ENCODE measurements at places on chromosomes 4 and X. TPM values are rescaled to one million over a fixed set of nuclear protein-coding genes. Genes with fewer than 3 reads are reported as not detected.
A peak's percentile ranks its signal among the peaks of the same experiment; 100 is the strongest.

- no peak for DNase-seq
These were observed 5.1 kb downstream of the GRIPAP1 start for GRCh38 chrX:48996969-48997368.

DNA sequence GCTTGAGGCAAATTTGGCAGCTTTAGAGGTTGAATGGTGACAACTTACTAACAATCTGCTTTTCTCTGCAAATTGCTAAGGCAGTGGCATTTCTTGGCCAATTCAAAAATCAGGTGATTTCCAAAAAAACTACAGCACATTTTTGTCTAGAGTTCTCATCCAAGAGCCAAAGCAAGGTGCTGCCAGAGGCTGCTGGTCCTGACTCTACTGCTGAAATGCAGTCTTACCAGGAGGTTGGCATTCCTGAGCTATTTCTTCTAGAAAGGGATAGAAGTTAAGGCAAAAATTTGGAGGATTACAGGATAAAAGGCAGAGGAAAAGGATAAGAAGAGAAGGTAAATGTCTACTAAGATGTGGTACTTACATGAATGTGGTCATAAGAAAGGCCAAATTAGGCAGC is 75.6 kb downstream of the COX18 start:
- DNase-seq, result no peak

- no peak for DNase-seq
These were observed 20.3 kb upstream of the HGFAC start for GRCh38 chr4:3421470-3421869.

GRCh38 chr4:21948347-21949072 is at the start of gene KCNIP4:
Gene KCNIP4 (minus strand): TSS chr4:21948772.
- no peak for DNase-seq

- DNase-seq, result no peak
These were observed 171.1 kb downstream of the PDGFC start for GRCh38 chr4:156800463-156800862.

DNA sequence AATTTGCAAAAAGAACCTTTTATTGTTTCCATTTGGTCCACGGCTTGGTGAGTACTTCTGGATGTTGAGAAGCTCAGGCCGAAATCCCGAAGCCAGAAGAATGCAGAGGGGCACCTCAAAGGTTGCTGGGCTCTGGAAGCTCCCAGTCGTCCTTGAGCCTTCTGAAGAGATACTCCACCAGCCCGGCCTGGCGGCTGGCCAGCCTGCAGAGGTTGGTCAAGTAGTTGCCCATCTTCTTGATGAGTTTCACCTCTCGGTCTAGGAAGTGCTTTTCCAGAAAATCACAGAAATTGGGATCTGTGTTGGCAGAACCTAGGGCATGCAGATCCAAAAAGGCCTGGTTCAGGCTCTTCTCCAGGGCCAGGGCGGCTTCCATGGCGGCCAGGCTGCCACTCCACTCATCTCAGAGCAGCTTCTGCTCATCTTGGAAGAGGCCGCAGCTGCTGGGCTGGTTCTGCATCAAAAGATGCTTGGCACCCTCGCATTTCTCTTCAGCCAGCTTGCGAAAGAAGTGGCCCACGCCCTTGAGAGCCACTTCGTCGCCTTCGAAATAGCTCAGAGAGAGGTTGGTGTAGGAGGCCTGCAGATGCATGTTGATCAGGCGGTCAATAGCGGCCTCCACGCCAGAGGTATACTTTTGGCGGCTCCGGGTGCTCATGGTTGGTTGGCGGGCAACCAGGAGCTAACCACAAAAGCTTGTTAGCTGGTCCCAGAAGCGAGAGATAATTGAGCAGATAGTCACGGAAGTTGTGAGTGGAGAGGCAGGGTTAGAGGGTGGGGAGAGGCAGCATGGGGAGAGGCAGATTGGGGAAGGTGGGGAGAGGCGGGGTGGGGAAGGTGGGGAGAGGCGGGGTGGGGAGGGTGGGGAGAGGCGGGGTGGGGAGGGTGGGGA is 76.5 kb upstream of the TSPAN7 start:
- peak; percentile 43 for DNase-seq

DNA sequence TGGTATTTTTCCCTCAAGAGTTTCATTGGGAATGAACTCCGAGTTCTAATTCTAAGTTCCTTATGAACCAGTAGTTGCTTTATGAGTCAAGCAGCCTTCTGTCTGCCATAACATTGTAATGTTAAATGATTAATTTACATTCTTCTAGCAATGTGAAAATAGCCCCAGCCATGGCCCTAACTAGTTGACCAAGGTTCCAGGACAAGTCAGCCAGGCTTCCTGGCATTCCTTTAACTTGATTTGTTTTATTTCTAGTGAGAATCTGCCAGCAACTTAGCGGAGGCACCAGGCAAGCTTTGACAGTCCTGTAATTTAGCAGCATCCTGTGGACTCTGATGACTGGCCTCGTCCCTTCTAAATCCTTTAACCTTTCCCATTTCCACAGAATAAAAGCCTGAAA is 69.0 kb downstream of the GLRA2 start:
- DNase-seq, result no peak

DNA sequence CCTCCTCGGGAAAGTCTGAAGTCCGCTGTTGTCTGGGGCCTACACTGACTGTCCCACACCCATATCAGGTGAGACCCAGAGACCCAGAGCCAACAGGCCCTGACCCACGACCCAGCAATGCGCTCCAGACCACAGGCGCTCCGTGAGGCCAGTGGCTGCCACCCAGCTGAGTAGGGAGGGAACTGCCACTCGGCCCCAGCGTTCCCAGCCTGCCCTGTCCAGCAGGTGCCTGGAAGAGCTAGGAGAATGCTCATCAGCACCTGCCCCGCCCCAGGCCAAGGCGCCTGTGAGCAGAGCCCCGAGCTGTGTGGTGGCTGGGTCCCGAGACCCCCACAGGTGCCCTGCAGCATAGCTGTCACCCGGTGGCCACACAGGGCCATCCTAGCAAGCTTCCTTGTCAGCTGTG is 2.7 kb downstream of the SPON2 start:
- DNase-seq, result peak; percentile 57

- DNase-seq, result no peak
These were observed 33.6 kb upstream of the ZCCHC13 start for GRCh38 chrX:74270393-74270792.

- no peak for DNase-seq
These were observed 116.8 kb downstream of the TENT5D start for GRCh38 chrX:80537096-80537495.

GRCh38 chr4:108117418-108118182 is 51.1 kb downstream of the LEF1 start:
- DNase-seq, result no peak

DNA sequence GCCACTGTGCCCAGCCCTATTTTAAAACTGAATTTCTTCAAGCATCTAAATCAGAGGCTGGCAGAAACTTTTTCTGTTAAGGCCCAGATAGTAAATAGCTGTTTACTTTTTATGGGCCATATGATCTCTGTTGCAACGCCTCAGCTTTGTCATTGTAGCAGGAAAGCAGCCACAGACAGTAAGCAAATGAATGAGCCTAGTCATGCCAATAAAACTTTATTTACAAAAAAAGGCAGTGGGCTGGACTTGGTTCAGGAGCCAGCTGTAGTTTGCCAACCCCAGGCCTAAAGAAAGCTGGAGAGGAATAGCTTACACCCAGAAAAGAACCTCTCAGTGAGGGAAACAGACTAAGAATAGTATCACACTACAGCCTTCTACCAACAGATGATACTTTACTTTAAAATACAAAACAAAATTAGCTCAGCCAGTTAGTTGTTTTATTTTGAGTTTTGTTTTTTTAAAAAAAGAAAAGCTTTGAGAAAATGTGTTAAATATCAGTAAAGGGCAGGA is 25.5 kb downstream of the CHST7 start:
- no peak for DNase-seq

GRCh38 chr4:99652596-99653436 is 4.8 kb downstream of the C4orf54 start:
- no peak for DNase-seq

DNA sequence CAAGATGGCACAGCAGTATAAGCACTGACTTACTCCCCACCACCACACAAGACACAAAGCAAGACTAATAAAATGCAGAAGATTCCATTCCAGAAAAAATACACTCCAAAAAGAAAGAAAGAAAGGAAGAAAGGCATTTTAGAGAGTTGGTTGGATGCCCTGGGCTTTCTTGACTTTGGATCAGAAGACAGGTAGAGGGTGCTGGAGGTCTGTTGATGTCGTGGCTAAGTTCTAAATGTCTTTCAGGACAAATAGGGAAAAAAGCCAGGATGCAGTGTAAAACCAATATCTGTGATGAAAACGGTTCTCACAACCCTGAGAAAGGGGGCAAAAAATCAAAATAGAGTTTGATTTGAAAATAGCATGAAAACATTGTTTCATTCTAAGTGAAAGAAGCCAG is 555.2 kb upstream of the PRKX start:
- no peak for DNase-seq

- DNase-seq, result peak; percentile 88
These were observed 6.5 kb upstream of the RNF4 start for GRCh38 chr4:2462218-2462991.

DNA sequence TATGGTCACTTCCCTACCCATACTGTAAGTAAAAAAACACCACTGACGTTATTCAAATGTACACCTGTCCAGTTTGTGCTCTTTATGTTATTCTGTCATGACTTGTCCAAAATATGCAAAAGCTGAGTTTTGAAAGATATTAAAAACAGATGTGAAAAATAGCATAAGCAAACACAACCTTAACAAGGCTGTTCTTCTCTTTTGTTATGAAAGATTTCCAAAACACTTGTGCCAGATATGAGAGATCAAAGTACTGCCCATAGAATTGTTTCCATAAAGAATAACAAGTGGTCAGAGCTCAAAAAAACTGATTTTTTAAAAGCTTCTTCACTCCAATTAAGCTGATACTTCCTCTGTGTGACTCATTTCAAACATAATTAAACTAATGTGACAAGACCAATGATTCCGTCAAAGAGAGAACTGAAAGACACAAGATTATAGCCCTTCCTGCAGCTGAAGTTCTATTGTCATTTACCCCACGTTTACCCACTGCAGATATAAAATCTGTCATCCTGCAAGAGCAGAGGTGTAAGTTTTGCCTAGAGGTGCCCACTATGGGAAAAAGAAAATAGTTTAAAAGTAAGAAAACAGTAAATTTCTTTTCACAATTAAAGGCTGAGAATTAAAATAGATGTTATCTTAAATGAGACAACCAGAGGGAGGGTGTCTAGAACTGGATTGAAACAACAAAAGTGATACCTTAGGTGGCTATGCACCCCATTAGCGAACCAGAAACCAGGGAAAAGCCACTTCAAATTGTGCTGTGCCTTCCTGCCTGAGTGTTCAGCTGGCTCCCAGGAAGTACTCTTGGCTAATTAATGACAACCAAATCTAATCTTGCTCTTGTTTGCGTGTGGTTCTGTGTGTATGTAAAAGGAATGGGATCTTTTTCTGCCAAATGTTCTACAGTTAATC is 30.1 kb downstream of the RASSF6 start:
- DNase-seq, result no peak

DNA sequence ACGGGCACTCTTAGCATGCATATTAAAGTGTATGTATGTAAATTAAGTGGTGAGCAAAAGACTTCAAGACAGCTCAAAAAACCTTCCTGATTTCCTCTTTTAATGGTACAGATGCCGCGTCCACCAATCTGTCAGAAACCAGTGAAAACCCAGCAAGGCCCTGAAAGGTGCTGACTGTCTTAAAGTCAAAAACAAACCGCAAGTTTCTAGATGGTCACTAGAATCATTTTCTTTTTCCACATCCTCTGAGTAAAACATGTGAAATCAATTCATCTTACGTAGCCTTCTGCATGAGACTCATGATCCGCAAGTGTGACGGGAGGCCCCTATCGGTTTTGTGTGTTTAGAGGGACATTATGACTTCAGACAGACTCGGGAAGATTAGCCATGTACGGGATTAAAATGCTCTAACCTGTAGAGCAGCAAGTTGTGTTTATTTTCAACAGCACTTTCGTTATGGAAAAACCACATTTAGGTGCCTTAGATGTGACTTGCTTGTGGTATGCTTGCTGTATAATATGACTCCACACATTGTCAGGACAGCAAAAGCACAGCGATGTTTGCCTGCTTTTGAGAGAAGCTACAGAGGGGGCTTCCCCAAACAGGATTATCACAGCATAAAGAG is 88.2 kb upstream of the STS start:
- DNase-seq, result no peak

GRCh38 chr4:106017975-106018374 is 122.7 kb downstream of the NPNT start:
- no peak for DNase-seq

GRCh38 chr4:166311169-166311568 is 438.1 kb downstream of the TLL1 start:
- no peak for DNase-seq

GRCh38 chr4:83516042-83516772 is 19.7 kb upstream of the GPAT3 start:
- no peak for DNase-seq

DNA sequence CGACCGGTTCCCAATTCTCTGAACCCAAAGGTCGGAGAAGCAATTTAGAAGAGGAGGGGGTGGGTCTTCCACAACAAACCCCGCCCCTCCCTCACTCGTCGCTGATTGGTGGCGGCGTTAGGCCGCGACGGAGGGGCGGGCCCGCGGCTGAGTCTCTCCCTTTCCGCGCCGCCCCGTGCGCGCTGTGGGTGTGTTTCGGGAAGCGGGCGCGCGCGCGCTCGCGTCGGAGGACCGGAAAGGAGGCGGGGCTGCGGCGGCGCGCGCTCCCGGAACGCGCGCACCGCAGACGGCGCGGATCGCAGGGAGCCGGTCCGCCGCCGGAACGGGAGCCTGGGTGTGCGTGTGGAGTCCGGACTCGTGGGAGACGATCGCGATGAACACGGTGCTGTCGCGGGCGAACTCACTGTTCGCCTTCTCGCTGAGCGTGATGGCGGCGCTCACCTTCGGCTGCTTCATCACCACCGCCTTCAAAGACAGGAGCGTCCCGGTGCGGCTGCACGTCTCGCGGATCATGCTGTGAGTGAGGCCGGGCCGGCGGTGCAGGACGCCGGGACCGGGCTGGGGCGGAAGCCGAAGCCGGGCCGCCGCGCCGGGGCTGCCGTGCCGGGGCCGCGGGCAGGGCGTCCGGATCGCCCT is at the start of gene SPCS3:
Gene SPCS3, plus strand, starts transcription at position 263 of the 636 bp plus-strand sequence. Its CDS starts 111 bp downstream, at position 374.
- peak; percentile 99 for DNase-seq

- DNase-seq, result no peak
These were observed 1279.7 kb downstream of the ARAP2 start for GRCh38 chr4:34964613-34965012.

Gene HPGD
- 0.34 TPM for total RNA-seq

Gene DUX4
- not detected for total RNA-seq

Gene MSX1
- total RNA-seq, result 1.9 TPM

Gene FAM133A
- total RNA-seq, result 0.36 TPM

Gene CPE
- 86.4 TPM for total RNA-seq

Gene RADX
- 1.7 TPM for total RNA-seq

Gene SORBS2
- 613 TPM for total RNA-seq

Gene PLP1
- total RNA-seq, result 28.9 TPM

Gene CTAG1B
- total RNA-seq, result not detected
